Fibroblast of pulmonary artery (primary cell): ENCODE measurements at places on chromosomes 13 and 19.

- no peak for DNase-seq
These were observed 343.6 kb downstream of the FGF9 start for GRCh38 chr13:22014469-22014868.

DNA sequence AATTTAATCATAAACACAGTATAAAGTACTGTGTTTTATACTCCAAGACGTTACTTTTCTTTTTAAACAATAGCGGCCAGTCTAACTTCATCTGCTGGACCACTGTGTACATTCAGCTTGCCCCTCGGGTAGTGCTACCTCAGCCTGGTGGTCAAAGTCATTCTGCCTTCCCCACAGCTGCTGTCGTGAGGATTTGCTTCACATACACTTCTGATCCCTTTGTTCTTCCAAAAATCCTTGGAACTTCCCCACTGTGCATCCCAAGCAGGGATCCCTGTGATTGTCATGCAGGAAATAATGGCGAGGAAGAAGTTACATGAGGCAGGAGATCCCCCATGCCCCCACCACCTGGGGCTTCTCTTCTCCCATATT lies 234.9 kb upstream of the STARD13 start:
- no peak for DNase-seq

DNA sequence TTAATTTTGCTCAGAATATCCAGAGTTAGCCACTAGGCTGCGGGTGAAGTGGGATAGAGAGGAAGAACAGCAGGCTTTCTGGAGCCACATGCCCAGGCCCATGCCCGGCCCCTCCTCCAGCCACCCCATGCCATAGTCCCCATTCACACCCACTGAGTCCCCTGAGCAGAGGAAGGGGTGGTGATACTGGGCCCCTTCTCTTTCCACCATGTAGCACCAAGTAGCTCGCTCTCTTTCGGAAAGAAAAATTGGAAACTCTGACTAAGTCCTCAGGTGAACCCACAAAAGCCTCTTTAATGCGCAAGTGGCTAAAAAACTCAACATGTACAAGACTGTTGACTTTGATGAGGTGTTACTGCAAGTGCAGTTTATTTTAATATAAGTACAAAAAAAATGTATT lies 76.7 kb upstream of the GPR183 start:
- no peak for DNase-seq

DNA sequence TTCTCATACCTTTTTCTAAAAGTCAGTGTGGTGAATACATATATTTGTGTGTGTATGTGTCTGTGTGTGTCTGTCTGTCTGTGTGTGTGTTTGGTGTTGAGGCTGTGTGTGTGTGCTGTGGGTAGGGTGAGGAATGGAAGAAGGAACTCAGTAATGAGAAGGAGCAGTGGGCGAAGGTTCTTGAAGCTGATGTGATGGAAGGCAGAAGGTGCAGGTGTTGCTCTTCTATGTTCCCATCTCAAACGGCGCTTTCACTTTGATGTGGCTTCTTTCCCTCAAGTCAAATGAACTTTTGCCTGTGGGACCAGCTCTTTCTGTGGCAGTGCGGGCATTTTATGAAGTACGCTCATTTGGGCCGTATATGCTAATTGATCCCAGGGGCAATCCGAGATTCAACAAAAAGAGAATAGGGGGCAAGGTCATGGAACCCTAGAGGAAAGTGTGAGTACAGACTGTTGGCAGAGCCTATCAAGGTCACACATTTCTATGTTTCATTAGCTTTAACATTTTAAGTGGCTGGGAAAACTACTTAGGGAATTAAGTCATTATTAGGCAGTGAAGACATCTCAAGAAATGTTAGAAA lies 15.2 kb downstream of the BIVM start:
- no peak for DNase-seq

DNA sequence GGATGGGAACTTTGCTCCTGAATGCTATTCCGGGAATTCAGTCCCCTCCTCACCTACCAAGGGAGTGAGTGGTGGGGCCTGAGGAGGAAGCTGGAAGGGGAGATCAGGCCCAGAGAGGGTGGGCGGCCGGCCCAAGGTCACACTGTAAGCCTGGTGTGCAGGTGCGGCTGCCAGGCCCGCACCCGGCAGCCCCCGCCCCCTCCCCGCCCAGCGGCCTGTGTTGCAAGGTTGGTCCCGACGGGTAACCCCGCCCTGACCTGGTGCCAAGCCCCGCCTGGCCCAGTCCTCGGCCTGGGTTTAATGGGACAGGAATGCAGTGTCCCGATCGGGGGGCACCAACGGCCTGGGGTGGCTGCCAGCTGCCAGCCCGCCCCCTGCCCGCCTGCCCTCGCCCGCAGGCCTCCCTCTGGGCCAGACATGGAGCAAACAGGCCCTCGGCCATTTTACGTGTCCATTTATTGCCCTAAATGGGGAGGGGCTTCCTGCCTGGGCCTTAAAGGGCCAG lies 5.5 kb downstream of the ZBTB7A start:
- no peak for DNase-seq

DNA sequence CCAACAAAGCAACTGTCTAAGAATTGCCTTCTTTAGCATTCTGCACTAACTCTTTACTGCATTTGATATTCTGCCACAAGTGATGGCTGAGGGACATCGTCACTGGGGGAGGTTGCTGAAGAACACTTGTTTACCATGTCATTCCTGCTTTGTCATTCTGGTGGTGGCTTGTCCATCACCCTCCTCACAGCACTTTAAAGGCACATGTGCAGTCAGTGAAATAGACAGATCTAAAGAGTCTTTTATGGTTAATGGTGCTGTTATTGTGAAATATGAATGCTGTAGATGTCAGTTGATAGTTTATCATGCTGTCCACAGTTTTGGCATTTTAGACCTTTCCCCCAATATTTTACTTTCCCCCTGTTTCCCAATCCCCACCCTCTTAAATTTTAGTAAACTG lies 120.9 kb upstream of the TSC22D1 start:
- DNase-seq: no peak

- no peak for DNase-seq
These were observed 23.3 kb downstream of the ZBTB7A start for GRCh38 chr19:4043401-4043800.

DNA sequence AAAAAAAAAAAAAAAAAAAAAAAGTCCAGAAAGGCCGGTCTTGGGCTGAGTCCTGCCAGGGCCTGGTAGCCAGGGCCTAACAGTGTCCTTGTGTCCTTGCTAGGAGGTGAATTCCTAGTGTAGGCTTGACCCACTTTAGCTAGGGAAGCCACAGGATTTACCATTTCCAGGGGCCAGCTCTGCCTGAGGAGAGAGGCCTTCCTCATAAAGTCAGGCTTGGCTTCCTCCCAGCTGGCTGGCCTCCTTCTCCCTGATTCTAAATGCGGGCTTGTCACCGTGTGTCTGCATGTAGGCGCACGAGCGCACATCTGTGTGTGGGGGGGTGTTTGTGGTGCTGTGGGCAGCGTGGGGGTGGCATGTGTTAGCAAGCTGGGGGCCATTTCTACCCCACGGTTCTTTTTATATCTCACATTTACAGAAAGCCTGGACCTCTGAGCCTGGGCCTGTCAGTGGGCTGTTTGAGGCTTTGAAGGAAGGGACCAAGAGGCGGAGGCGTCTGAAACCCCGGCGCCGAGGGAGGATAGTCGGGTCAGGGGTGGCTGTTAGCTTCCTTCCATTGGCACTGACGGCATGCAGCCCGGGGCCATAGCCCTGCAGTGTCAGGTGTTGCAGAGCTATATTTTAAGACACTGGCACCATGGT lies 31.7 kb downstream of the IER2 start:
- DNase-seq: peak; percentile 69

DNA sequence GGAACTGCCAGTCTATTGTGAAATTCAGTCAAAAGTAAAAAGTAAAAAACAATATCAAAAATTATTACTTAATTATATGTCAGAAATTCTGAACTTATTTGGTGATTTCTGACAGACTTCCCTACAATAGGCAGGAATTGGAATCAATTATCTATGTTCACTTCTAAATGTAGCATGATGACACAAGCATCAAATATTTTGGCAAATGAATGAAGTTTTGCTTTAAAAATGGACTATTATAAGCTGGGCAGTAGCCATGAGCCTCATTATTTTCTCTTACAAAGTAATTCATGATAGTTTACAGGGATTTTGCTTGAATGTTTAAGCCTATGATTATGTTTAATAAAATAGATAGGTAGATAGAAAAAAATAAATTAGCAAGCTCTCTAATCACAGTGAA lies 582.6 kb downstream of the SLITRK6 start:
- DNase-seq: no peak

GRCh38 chr13:70568571-70568970 lies 460.3 kb upstream of the KLHL1 start:
- peak; percentile 64 for DNase-seq

DNA sequence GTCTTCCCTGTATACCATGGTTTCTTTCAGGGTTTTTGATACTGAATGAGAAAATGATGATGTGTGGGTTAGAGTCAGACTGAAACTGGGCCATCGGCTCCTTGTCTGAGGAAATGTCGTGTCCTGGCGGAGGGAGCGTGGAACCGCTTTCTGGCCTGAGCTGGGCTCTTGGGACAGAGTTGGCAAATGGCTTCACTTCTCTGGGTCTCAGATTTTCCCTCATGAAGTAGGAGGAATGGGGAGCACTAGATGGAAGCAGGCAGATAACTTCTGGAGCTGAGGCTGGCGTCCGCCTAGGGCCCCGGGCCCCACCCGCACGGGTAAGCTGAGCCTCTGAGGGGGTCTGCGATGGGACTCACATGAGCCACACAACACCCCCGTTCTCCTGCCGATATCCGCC lies 133.3 kb upstream of the WASF3 start:
- no peak for DNase-seq

DNA sequence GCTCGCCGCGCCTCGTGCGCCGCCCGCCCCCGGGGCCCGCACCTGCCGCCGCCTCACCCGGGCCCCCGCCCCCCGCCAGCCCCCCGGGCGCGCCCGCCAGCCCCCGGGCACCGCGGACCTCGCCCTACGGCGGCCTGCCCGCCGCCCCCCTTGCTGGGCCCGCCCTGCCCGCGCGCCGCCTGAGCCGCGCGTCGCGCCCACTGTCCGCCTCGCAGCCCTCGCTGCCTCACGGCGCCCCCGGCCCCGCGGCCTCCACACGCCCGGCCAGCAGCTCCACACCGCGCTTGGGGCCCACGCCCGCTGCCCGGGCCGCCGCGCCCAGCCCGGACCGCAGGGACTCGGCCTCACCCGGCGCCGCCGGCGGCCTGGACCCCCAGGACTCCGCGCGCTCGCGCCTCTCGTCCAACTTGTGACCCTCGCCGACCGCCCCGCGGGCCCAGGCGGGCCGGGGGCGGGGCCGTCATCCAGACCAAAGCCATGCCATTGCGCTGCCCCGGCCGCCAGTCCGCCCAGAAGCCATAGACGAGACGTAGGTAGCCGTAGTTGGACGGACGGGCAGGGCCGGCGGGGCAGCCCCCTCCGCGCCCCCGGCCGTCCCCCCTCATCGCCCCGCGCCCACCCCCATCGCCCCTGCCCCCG lies 17.2 kb downstream of the POLRMT start:
- no peak for DNase-seq

DNA sequence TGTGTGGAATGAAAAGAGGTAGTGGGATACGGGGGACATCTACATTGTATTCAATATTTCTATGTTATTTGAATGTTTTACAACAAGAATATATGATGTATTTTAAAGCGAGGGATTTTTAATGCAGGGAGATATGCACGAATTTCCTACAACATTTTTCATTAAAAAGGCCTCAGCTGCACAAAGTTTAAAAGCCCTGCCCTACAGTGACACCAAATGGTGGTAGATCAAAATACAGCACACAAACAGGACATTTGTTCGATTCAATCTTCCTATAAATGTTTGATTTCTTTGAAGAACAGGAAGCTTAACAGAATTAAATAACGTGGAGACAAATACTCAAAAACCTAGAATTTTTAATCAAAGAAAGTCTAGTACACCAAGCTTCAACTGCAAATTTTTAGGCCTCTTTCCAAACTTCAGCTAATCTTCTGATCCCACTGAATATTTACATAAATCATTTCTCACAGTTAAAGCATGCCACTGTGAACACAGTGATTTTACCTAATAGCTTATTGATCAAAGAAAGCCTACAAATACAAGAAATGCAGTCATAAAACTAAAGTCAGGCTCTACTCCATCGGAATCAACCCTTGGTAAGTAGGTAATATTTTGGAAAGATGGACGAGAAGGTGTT lies 257.2 kb downstream of the DIAPH3 start:
- DNase-seq: peak; percentile 72

DNA sequence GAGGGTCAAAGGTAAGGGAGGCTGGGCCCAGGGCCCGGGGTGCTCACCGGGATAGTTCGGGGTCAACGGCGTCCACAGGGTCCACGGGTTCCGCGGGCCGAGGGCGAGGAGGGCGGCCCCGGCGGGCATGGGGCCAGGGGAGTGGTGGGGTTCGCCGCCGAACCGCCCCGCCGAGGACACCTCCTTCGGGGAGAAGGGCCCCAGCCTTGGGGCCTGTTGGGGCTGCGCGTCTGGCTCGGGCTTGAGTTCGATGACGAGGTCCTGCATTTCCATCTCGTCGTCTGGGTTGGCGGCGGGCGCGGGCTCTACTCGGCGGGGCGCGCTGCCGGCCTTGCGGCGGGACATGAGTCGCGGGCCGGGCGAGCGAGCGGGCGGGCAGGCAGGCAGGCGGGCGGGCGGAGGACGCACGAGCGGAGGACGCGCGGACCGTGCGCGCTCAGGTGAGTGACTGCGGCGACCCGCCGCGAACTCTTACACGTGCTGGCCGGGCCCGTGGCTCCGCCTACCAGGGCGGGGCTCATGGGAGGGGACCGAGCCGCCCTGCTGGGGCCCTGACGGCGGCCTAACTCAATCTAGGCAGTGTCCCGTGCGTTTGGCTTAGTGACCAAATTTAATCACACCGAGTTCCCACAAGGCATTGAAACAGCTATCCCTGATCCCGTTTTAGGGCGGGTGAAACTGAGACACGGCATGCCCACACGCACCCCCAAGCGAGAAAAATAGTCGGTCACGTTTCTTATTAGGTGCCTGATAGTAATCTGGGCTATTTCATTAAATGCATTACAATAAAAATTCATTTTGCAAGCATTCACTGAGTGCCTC lies at the start of gene ZNF296:
ZNF296 (minus strand) TSS at position 450 of the 822 bp plus-strand sequence; CDS start at position 345, 105 bp downstream.
- DNase-seq: peak; percentile 27

- DNase-seq: no peak
These were observed 1030.4 kb downstream of the SLITRK5 start for GRCh38 chr13:88701551-88701950.

GRCh38 chr13:75652726-75653125 lies 16.6 kb downstream of the LMO7 start:
- DNase-seq: no peak

GRCh38 chr19:13882836-13883235 lies 5.9 kb downstream of the NANOS3 start:
- DNase-seq: no peak

- no peak for DNase-seq
These were observed 55.5 kb upstream of the KATNAL1 start for GRCh38 chr13:30362869-30363268.

DNA sequence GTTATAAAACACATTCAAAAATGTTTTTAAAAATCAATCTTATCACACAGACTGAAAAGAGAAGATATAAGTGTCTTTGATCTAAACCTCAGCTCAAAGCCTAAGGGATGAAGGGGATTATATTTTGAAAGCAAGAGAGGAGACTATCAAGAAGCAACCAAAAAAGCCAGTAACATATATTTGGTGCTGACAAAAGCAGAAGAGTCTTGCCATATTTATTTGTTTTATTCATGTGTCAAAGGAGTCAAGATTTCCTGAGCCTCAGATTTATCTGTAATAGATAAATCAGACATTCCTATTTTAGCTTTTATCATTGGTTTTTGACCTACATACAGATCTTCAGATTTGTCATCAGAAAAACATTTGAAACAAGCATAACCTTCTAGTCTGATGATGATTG lies 798.6 kb upstream of the PCDH9 start:
- DNase-seq: no peak
